ENCODE measurements at places on chromosomes 11 and 22.

DNA sequence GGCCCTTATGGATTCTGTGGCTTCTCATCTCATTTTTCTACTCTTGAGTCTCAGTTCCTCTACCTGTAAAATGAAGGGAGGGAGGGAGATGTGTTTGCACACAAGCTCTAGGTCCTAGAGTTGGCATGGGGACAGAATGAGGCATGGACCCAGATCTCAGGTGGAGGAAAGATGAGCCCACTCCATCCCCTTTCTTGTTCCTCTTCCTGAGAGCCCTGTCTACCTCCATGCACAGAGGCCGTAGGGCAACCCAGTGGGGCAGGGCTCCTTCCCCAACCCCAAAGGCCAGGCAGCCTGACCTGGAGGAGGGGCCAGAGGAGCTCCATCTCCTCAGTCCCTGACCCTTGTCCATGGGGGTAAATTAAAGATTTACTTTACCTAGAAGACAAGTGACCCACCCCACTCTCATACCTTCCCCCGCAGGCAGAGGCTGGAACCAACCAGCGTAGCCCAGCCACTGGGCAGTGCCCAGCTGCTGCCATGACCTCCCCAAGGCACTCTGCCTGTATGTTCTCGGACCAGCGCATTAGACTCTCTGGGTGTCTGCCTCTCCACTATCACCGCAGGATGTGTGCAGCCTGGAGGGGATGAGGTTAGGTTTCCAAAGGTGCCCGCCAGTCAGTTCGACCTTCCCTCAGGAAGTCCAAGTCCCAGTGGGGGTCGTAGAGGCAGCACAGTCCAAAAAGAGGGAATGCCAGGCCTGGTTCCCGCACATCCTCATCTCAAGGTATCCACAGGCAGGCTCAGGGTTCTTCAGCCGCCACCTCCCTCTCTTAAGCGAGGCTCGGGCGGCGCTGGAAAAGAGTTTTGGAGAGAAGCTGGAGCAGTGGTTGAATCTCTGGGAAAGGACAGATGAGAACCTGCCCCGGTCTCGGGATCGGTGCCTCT is 3.0 kb downstream of the SMTN start:
- no peak for DNase-seq

DNA sequence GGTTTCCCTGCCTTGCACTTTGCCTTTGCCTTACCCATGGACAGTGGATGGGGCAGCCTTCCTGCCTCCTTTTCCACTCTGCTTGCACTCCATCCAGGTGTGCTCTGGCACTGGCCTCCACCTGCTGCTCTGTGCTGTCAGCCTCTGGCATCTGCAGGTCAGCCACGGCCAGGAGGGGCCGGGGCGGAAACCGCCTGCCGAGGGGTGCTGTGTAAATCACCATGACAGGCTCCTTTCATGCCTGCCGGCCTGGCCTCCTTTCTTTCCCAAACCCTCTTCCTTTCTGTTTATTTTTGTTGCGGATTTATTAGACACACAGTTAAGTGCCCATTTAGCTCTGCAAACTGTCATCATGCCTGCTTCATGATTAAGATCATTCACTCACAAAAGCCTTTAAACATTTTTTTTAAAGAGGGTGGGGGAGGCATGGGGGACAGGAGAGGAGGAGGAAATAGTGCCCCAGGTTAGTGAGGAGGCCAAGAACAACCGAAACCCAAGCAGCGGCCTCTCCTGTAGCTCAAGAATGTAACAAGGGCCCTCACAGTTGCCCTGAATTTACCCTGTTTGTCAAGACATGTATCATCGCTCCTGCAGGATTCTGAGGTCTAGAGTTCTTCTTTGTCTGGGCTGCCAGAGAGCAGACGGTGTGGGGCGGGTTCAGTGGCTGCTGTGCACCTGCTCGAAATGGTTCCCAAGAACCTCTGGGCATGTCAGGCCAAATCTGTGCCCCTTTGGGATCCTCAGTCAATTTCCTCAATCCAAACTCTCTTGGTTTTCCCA is 83.3 kb downstream of the BARX2 start:
- no peak for DNase-seq

DNA sequence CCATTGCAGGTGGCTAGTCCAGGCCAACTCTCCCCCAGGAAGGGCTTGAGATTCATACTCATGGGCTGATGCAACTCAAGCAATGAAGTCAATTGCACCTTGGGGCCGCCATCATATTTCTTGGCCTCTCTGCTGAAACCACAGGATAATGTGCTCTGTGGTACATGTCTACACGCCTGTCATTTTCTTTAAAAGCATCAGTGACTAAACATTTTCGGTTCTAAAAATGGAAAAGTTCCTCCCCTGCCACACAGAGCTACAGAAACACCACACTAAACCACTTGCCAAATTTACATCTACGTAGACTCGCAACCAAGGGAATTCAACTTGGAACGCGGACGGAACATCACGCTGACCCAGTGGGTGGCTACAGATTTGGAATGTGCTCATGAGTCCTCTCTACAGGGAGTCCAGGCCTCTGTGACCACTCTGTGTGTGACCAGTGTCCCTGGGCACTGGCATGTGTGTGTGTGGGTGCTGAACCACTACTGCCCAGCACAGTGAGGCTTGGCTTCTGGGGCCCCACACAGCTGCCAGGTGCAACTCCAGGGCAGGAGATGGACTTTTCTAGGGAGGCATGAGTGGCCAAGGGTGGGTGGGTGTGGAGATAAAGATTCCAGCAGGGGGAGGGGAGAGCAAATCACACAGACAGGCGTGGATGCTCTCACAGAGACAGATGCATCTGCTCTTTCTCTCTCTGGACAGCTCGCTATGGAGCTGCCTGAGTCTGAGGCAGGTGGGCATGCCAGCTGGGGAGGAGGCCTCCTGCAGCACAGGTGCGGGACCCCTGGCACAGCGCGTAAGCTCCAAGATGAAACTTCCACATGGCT is 261.9 kb downstream of the CTTN start:
- DNase-seq, result no peak

DNA sequence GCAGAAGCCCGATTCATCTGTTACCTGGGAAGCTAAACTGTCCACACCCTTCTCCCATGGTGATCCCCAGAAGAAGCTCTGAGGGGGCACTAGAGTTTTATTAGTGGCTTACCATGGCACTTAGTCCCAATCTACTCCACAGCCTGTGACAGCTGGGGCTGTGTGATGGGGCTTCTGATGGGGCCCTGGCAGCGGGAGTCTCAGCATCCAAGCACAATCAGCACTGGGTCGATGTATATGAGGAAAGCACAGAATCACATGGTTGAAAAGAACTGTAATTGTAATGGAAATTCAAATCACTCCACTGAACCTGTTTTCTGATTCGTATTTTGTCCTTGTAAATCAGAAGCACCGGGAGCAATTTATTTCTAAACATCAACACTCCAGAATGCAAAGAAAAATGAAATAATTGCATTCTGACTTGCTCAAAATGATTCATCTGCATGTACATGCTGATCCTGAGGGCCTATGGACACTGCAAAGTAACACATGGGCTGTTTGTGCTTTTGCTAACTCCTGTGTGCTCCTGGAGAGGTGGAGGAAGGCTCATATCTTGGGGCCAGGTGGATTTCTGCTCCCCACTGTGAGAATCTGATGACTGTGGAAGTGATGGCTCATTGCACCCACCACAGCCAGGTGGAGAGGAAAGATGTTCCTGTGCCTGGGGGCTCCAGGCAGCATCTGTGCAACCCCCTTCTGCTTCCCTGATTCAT is 203.0 kb downstream of the KIRREL3 start:
- DNase-seq, result no peak

DNA sequence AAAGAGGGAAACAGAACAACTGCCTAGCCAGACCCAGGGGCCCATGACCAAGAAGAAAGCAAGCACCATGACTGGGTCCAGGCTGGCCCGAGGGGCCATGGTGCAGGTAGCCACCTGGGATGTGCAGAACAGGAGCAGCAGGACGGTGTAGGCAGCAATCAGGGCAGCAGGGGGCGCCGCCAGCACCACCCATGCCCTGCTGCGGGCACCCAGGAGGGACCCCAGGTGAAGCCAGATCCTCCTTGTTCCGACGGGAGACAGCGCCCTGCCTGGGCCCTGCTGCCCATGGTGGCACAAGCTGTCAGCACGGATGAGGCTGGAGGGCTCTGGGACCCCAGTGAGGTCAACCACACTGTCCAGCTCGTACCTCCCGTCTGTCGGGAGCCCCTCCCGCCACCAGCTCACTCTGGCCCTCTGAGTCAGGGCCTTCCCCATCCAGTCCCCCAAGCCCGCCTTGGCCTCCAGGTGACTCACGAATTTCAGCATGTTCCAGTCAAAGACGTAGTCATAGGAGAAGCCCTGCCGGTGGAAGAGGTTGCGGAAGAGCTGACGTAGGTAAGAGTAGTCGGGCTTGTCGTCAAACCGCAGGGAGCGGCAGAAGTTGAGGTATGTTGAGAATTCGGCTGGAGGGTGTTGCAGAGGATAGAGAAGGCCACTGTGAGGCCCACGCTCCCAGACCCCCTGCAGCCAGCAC is 18.8 kb downstream of the CSNK1E start:
- DNase-seq, result no peak

DNA sequence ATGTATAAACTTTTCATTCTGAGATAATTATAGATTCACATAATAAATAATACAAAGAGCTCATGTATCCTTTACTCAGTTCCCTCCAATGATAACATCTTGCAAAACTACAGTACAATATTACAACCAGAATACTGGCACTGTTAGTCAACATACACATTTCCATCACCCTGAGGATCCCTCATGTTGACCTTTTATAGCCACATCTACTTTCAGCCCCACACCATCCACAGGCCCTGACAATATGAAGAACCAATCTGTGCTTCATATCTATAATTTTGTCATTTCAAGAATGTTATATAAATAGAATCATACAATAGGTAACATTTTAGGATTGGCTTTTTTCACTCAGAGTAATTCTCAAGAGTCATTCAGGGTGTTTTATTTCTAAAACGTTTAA is 115.5 kb downstream of the MRTFA start:
- DNase-seq, result no peak

- DNase-seq, result no peak
These were observed 30.8 kb downstream of the BLID start for GRCh38 chr11:122085264-122085663.

DNA sequence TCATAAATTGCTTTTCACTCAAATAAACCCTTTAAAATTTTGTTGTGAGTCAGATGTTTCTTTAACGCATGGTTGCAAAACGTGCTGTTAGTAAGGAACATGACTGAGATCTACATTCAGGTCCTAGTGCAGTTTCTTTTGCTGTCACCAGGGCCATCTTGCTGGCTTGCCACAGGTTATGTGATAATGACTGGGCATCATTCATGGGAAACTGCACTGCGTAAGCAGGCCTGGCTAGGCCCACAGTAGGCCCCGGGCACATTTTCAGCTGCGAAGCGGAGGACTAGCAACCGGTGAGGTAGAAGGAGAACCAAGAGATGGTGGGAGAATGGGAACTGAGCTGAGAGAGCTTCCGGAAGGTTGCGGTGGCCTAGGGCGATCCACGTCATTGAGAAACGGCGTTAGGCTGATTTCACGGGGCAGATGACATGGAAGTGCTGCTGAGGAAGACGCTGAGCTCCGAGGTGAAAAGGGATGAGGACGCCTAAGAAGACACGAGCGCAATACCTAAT is 3.2 kb upstream of the KLHDC7B start:
- no peak for DNase-seq

DNA sequence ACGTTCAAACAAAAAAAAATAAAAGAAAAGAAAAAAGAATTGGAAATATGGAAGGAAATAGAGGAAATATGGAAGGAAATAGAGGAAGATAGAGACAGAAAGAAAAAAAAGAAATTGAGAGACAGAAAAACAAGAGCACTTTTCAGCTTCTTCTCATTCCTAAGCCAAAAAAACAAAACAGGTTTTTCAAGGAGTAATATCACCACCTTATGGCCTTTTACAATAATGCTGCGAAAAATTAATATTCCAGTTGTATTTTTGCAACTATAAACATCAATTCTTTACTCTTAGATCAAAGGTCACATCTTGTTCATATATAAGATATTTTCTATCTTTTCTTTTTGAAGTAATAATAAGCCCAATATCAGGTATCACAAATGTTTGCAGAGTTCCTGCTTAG is 328.3 kb downstream of the FAT3 start:
- DNase-seq, result no peak

DNA sequence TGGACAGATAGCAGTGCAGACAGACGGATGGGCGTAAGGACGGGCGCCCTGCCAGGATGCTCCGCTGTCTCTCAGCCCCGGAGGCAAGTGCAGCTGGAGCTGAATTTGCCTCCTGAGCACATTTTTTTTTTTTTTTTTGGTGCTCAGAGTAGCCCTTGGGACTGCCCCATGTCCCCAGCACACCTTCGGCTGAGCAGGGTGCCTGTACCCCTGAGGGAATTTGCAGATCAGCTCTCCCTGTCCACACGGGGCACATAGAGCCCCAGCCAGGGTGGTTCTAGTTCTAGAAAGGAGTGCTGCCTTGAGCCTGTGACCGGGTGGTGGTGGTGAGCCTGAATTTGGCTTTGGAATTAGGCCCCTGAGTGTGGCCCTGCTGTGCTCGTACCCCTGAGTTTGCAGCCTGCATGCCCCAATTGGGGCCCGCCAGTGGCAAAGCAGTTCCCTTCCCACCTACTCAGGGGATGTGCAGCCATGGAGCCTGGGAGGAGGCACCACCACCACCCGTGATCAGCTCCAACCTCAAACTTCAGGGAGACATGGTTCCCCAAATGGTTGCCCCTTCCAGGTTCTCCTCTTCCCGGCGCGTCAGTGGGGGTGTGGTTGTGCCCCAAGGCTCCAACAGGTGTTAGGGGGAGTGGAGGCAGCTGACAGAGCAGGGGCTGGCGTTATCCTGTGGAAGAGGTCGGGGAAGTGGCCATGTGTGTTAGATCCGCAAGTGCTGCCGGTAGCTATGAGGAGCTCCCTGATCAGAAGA is 1232.7 kb downstream of the BRD1 start:
- no peak for DNase-seq

DNA sequence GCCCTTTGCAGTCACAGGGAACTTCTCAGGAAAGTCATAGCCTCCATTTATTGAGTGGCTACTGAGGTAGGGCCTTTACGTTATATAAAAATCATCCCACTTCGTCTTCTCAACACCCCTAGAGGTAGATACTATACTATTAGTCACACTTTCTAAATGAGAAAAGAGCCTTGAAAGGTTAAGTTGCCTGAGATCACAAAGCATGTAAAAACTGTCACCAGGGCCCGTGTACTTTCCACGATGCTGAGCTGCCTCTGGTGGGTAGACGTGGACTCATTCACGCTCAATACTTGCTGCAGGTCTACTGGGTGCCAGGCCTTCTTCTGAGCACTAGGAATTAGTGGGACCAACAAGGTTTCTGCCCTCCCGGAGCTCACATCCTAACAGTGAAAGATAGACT is 16.3 kb downstream of the CHRDL2 start:
- DNase-seq, result no peak

GRCh38 chr11:57424137-57424791 is 2.7 kb downstream of the SLC43A3 start:
- no peak for DNase-seq

DNA sequence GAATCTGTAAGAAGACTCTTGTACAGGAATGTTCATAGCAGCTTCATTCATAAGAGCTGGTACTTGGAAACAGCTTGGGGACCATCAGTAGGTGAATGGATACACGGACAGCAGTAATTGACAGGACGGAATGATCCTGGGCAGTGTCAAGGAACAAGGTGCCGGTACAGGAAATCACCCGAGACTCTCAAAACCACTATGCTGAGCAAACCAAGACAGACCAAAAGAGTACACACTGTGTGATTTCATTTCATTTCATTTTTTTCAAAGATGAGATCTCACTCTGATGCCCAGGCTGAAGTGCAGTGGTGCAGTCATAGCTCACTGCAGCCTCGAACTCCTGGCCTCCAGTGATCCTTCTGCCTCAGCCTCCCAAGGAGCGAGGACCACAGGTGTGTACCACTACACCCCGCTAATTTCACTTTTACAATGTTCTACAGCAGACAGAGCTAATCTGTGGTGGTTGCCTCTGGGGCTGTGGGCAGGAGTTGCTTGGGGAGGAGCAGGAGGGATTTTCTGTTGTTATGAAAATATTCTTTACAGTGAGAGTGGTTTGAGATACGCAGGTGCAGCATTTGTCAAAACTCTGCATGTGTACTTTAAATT is 15.6 kb downstream of the PARVB start:
- no peak for DNase-seq

Measured in renal cortex interstitium (tissue), 15 donors.